ENCODE measurements at places on chromosomes 16 and 17.

GRCh38 chr17:34502426-34502825 is 77.0 kb upstream of the TMEM132E start:
- no peaks in the 10 kb centered on the region for H3K27me3 ChIP-seq
- H3K4me3 ChIP-seq: no peak overlapping the region
- no peak for DNase-seq
- no peaks in the 10 kb centered on the region for H3K36me3 ChIP-seq

GRCh38 chr16:84115919-84116719 is 623 bp downstream of the MBTPS1 start:
- no peaks in the 10 kb centered on the region for H3K27me3 ChIP-seq
- H3K4me3 ChIP-seq: peak overlapping the region; percentile 71
- H3K4me1 ChIP-seq: peaks cover 6% of the 10 kb centered on the region
- DNase-seq: peak; percentile 53
- no peaks in the 10 kb centered on the region for H3K36me3 ChIP-seq

- no peaks in the 10 kb centered on the region for H3K27me3 ChIP-seq
- no peaks in the 10 kb centered on the region for H3K36me3 ChIP-seq
- H3K4me3 ChIP-seq: no peak overlapping the region
- no peak for DNase-seq
- no peaks in the 10 kb centered on the region for H3K4me1 ChIP-seq
Observed at GRCh38 chr17:13518261-13519000, 83.3 kb downstream of the HS3ST3A1 start.

DNA sequence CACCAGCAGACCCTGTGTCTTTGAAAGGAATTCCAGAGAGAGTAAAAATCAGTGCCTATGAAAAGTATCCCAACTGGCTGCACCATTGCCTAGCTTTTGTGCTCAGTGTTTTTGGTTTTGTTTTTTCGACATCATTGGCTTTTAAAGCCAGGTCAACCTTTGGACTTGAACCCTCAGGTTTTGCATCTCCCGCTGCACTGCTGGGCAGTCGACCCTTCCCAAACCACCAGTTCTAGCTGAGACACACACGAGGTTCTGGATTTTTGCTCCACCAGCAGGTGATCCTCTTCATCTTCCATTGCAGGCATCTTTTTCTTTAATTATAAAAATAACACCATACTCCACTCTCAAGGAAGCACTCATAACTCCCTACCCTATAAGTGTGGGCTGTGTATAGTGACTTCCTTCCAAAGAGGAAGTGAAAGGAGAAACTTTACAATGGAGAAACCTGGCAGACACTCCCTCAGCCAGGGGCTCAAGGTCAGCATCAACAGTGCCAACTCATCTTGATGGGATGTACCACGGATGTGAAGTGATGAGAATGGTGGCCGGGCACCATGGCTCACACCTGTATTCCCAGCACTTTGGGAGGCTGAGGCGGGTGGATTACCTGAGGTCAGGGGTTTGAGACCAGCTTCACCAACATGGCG is 57.8 kb downstream of the BMERB1 start:
- no peak for DNase-seq
- H3K4me3 ChIP-seq: no peak overlapping the region
- no peaks in the 10 kb centered on the region for H3K36me3 ChIP-seq
- H3K27ac ChIP-seq: no peak overlapping the region

DNA sequence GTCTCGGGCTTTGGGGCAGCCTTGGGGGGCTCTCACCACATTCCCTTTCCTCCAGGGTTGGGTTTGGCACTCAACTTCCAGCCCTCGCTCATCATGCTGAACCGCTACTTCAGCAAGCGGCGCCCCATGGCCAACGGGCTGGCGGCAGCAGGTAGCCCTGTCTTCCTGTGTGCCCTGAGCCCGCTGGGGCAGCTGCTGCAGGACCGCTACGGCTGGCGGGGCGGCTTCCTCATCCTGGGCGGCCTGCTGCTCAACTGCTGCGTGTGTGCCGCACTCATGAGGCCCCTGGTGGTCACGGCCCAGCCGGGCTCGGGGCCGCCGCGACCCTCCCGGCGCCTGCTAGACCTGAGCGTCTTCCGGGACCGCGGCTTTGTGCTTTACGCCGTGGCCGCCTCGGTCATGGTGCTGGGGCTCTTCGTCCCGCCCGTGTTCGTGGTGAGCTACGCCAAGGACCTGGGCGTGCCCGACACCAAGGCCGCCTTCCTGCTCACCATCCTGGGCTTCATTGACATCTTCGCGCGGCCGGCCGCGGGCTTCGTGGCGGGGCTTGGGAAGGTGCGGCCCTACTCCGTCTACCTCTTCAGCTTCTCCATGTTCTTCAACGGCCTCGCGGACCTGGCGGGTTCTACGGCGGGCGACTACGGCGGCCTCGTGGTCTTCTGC is 8.4 kb downstream of the SLC16A3 start:
- no peak overlapping the region for H3K4me3 ChIP-seq
- H3K27ac ChIP-seq: no peak overlapping the region
- H3K27me3 ChIP-seq: no peaks in the 10 kb centered on the region
- H3K4me1 ChIP-seq: peaks cover 6% of the 10 kb centered on the region
- DNase-seq: no peak
- peaks cover 5% of the 10 kb centered on the region for H3K36me3 ChIP-seq

- no peaks in the 10 kb centered on the region for H3K36me3 ChIP-seq
- no peak overlapping the region for H3K4me3 ChIP-seq
- no peak for DNase-seq
- H3K27ac ChIP-seq: no peak overlapping the region
- H3K4me1 ChIP-seq: peaks cover 5% of the 10 kb centered on the region
Observed at GRCh38 chr16:11392041-11392581, 46.9 kb downstream of the RMI2 start.

- H3K36me3 ChIP-seq: no peaks in the 10 kb centered on the region
- no peak overlapping the region for H3K4me3 ChIP-seq
- no peak overlapping the region for H3K27ac ChIP-seq
- H3K4me1 ChIP-seq: no peaks in the 10 kb centered on the region
- DNase-seq: no peak
- no peaks in the 10 kb centered on the region for H3K27me3 ChIP-seq
Observed at GRCh38 chr17:60947100-60947499, 269.4 kb downstream of the BCAS3 start.

DNA sequence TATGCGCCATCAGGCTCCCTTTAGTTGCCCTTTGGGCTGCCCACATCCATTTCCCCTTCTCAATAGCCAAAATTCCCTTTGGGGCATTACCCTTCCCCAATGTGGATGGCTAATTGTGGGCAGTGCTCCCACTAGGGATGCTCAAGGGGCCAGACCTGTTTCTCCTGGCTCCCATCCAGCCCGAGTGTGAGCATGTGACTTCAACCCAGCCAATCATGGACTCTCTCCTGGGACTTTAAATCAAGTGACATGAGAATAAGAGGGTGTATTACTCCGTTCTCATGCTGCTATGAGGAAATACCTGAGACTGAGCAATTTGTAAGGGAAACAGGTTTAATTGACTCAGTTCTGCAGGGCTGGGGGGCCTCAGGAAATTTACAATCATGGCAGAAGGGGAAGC is 60.9 kb upstream of the WSB1 start:
- H3K27me3 ChIP-seq: no peaks in the 10 kb centered on the region
- H3K27ac ChIP-seq: no peak overlapping the region
- no peaks in the 10 kb centered on the region for H3K36me3 ChIP-seq
- no peak overlapping the region for H3K4me3 ChIP-seq
- H3K4me1 ChIP-seq: no peaks in the 10 kb centered on the region

DNA sequence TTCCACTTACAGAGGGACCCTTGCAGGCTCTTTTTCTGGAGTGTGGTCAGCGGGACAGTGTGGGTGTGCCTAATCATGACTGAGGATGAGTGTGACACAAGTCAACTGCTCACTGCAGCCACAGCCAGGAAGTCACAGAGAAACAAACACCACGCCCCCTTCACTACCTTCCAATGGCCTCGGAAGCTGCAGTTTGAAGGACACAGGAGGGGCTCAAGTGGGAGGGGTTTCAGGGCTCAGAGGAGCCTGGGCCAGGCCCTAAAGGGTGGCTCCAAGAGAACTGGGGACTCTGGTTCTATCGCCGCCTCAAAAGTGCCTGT is 116.2 kb upstream of the SDK2 start:
- H3K4me3 ChIP-seq: no peak overlapping the region
- H3K27ac ChIP-seq: no peak overlapping the region
- no peak for DNase-seq
- no peaks in the 10 kb centered on the region for H3K4me1 ChIP-seq
- no peaks in the 10 kb centered on the region for H3K27me3 ChIP-seq

GRCh38 chr16:10961231-10961630 is 16.9 kb downstream of the CLEC16A start:
- no peaks in the 10 kb centered on the region for H3K27me3 ChIP-seq
- H3K4me1 ChIP-seq: no peaks in the 10 kb centered on the region
- H3K4me3 ChIP-seq: no peak overlapping the region
- no peaks in the 10 kb centered on the region for H3K36me3 ChIP-seq

DNA sequence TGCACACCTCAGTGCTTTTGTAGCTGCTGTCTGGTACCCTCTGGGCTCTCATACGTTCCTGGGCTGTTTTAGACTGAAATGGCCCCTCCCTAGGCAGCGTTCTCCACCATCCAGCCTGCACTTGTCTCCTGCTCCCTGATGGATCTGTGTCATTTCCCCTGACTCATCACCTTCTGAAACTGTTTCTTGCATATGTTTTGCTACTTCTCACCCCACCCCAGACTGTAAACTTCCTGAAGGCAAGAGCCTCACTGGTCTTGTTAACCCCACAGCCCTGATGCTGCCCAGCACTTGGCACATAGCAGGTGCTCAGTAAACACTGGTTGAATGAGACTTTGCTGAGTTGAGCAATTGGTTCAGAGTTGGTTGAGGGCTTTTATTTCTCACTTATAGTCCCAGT is 78.7 kb downstream of the CRISPLD2 start:
- no peaks in the 10 kb centered on the region for H3K4me1 ChIP-seq
- H3K27me3 ChIP-seq: no peaks in the 10 kb centered on the region
- H3K36me3 ChIP-seq: no peaks in the 10 kb centered on the region
- no peak overlapping the region for H3K4me3 ChIP-seq

DNA sequence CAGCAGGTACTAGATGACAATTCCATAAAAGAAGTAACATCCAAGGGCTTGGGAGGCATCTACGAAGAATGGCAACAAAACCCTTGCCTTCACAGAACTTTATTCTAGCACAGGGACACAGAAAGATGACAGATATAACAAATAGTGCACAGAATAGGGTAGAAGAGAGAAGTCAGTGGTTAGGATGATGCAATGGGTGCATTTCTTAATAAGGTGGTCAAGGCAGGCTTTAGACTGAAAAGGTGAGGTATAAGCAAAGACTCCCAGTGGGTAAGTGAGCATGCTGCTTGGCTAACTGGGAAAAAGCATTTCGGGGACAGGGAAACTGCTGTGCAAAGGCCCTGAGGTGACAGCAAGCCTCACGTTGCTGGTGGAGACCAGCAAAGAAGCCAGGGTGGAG is 175.9 kb downstream of the XYLT1 start:
- no peaks in the 10 kb centered on the region for H3K27me3 ChIP-seq
- no peak for DNase-seq
- H3K27ac ChIP-seq: no peak overlapping the region
- no peaks in the 10 kb centered on the region for H3K36me3 ChIP-seq
- H3K4me1 ChIP-seq: peaks cover 5% of the 10 kb centered on the region

GRCh38 chr17:5181509-5182305 is 10.0 kb downstream of the ZNF594 start:
- no peaks in the 10 kb centered on the region for H3K27me3 ChIP-seq
- H3K36me3 ChIP-seq: no peaks in the 10 kb centered on the region
- H3K27ac ChIP-seq: no peak overlapping the region
- DNase-seq: no peak

- peaks cover 3% of the 10 kb centered on the region for H3K36me3 ChIP-seq
- peaks cover 6% of the 10 kb centered on the region for H3K4me1 ChIP-seq
- DNase-seq: peak; percentile 64
- H3K27me3 ChIP-seq: no peaks in the 10 kb centered on the region
- H3K27ac ChIP-seq: peak overlapping the region; percentile 74
- H3K4me3 ChIP-seq: peak overlapping the region; percentile 59
Observed at GRCh38 chr17:7915179-7915610, 894 bp downstream of the RNF227 start.

GRCh38 chr17:27363326-27363725 is 69.4 kb downstream of the WSB1 start:
- no peak overlapping the region for H3K4me3 ChIP-seq
- H3K27me3 ChIP-seq: no peaks in the 10 kb centered on the region
- no peaks in the 10 kb centered on the region for H3K4me1 ChIP-seq
- H3K27ac ChIP-seq: no peak overlapping the region

GRCh38 chr17:42329025-42329976 is 41.0 kb downstream of the STAT5A start:
- no peak for DNase-seq
- H3K36me3 ChIP-seq: peaks cover 75% of the 10 kb centered on the region
- no peak overlapping the region for H3K4me3 ChIP-seq

GRCh38 chr16:69417520-69418199 is 6.8 kb upstream of the CYB5B start:
- H3K4me1 ChIP-seq: no peaks in the 10 kb centered on the region
- H3K27ac ChIP-seq: no peak overlapping the region
- no peaks in the 10 kb centered on the region for H3K36me3 ChIP-seq
- no peak for DNase-seq
- no peaks in the 10 kb centered on the region for H3K27me3 ChIP-seq
- H3K4me3 ChIP-seq: no peak overlapping the region

Data from pancreas (tissue), 10 donors.